ENCODE measurements at places on chromosomes 5 and 9.

DNA sequence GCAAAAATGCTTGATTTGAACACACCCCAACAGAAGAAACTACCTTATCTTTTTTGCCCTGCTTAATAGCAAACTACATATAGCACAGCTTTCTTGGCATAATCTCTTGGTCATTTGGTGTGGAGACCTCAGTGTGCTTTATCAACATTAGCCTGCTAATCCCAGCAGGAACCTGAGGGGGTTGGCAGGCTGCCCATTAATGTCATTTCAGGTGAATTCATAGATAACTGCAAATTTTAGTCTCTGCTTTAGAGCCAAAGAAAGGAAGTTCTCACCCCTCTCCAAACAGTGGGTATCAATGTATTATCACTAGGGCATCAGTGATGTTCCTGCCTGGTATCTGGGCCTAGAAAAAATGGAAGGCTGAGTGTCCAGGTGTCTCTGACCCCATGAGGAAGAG is 489.0 kb downstream of the NTRK2 start:
- no peak for DNase-seq

- DNase-seq = no peak
These were observed 398.4 kb downstream of the GABRG2 start for GRCh38 chr5:162466011-162466410.

DNA sequence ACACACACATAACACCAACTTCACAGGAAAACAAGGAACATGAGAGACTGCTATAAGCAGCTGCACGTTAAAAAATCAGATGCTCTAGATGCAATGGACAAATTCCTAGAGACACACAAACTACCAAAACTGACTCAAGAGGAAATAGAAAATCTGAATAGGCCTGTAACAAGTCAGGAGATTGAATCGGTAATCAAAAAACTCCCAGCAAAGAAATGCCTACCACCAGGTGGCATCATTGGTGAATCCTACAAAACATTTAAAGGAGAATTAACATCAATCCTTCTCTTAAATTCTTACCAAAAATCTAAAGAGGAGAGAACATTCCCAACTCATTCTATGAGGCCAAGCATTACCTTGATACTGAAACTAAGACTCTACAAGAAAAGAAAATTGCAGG is 54.9 kb downstream of the NDST1 start:
- DNase-seq = no peak

DNA sequence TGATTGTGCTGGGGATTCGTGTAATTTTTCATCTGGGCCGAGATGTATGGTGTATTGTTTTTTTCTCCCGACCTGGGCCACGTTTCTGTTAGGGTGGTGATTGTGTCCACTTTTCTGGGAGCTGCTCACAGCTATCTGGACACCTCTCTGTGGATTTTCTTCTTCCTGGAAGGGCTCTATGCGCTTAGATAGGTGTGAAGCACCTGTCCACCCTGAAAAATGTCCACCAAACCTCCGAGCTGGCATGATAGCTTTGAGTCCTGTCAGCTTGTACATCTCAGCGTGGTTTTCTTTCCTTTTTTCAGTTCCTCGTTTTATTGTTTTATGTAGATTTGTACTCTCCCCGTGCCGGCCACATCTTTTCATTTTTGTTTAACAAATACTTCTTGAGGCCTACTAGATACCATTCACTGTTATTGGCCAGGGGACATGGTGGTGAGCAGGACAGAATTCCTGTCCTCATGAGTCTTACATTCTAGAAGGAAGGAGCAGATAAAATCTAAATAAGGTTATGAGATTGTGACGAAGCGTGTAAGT is 1.1 kb downstream of the UGCG start:
- no peak for DNase-seq

- no peak for DNase-seq
These were observed 469 bp upstream of the FIBCD1 start for GRCh38 chr9:130939405-130940026.

GRCh38 chr5:72366324-72366976 is 46.3 kb downstream of the PTCD2 start:
- no peak for DNase-seq

DNA sequence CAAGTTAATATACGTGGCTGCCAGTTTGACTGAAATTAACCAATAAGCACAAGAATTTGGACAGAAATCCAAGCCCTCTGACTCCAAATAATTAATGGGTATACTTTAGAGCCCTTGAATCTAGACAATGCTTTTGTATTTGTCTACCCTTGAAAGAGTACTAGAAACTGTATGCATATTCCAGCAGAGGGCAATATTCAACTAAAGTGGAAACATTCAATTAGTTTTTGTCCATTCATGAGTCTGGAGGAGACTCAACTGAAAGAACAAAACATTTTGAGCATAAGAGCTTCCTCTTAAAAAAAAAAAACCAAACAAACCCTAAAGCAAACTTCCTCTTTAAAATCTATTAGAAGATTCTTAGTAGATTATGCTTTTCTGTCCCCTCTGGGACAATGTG is 157.8 kb downstream of the ARHGEF28 start:
- DNase-seq = no peak

- DNase-seq = no peak
These were observed 125.4 kb upstream of the ADAMTS16 start for GRCh38 chr5:5014586-5015235.

- DNase-seq = no peak
These were observed 1359.1 kb upstream of the CDH9 start for GRCh38 chr5:28397502-28397941.

DNA sequence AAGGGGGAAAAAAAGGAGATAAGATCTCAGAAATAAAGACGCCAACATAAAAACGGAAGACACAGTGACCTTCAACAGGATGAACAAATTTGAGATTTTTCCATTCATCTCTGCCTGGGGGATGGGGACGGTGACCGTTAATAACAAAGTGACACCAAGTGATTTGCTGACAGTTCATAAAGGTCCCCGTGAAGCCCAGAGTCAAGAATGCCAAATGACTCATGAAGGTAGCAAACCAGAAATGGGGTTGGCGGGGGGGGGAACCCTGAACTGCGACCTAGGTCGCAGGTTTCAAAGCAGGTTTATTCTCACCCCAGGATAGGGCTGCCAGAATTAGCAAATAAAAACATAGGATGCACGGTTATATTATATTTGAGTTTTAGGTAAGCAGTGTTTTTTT is 21.1 kb upstream of the SHB start:
- DNase-seq = no peak

GRCh38 chr5:58545912-58546311 is 37.0 kb upstream of the RAB3C start:
- DNase-seq = no peak

DNA sequence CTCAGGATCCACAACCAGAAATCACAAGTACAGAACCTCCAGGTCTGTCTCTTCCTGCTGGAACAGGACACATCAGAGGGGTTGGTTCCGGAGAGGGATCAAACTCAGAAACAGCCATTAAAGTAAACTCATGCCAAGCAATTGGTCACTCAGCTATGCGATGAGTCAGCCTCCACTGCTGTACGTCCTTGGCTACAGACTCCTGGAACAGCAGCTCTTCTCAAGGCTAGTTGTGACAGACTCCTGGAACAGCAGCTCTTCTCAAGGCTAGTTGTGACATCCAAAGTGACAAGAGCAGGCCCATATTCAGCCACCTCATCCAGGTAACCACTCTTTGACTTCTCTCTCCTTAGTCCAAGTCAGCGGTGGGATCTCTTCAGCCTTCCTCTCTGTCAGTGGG is at the start of gene SPINK13:
SPINK13 (plus strand) TSS at position 229 of the 400 bp plus-strand sequence. CDS start 1,279 bp downstream, outside the sequence.
- DNase-seq = no peak

DNA sequence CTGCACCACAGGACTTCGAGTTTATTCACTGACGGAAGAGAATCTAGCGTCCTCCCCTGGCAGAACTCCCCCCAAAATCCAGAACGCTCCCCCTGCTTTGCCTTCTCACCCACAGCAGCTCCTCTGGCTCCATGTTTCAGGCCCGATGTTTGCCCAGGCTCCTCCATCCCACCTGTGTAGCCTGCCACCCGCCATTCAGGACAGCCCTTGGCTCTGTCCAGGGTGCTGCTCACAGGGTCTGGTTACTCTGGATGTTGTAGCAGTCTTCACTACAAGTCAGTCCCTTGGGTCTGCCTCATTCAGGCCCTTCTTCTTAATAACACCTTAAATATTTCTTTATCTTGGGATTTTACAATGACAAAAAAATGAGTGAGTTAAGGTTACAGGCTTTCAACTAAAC is 41.3 kb upstream of the SV2C start:
- no peak for DNase-seq

- DNase-seq = no peak
These were observed 5.2 kb downstream of the FGF1 start for GRCh38 chr5:142680605-142681259.

DNA sequence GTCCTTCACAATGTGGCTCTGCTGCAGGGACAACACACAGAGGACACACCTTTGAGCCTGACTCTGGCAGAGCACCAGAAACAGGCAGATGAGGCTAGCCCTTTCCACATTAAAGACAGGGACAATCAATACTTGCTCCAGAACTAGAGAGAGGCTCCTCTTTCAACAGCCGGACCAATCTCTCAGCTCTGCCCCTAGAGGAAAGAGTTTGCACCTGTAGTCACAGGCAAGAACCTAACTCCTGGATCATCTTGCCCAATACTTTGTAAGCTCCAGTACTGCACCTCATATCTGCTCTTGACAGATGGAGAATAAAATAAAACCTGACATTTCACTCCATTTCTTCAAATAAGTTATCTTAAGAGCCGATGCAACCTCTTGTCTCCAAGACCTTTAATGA is 52.1 kb downstream of the EPB41L4A start:
- DNase-seq = no peak

DNA sequence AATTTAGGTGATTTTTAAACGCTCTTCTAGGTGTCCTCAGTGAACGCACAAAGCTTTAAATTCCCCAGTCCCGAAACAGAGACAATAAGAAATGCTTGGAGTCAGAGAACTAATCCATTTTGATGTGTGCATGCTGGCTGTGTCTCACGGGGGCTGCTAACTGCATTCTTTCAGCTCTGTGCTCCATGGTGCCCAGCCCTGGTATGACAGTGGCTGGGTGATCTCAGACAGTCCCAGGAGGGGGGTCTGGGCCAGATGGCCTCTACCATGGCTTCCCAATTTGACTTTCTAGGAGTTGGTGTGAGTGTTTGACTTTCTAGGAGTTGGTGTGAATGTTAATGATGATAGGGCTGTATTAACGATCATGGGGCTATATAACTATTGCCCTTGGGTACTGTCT is 12.1 kb downstream of the OLFM1 start:
- DNase-seq = no peak

- no peak for DNase-seq
These were observed 170.1 kb downstream of the ICE1 start for GRCh38 chr5:5592541-5592940.

- DNase-seq = no peak
These were observed 4.4 kb upstream of the FER start for GRCh38 chr5:108743319-108743718.

- DNase-seq = no peak
These were observed 71.7 kb upstream of the FCN1 start for GRCh38 chr9:134989206-134990065.

DNA sequence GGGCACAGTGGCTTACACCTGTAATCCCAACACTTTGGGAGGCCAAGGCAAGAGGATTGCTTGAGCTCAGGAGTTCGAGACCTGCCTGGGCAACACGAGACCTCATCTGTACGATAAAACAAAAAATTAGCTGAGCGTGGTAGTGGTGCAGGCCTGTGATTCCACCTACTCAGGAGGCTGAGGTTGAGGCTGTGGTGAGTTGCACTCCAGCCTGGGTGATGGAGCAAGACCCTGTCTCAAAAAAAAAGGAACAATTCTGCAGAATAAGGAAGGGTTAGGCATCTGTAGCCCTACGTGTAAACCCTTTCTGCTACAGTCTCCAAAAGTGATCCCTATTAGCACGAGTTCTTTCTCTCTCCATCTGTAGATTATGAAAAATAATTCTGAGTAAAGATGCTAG is 19.9 kb downstream of the CDC26 start:
- DNase-seq = no peak

GRCh38 chr9:79673614-79674013 is 101.8 kb downstream of the TLE4 start:
- no peak for DNase-seq

DNA sequence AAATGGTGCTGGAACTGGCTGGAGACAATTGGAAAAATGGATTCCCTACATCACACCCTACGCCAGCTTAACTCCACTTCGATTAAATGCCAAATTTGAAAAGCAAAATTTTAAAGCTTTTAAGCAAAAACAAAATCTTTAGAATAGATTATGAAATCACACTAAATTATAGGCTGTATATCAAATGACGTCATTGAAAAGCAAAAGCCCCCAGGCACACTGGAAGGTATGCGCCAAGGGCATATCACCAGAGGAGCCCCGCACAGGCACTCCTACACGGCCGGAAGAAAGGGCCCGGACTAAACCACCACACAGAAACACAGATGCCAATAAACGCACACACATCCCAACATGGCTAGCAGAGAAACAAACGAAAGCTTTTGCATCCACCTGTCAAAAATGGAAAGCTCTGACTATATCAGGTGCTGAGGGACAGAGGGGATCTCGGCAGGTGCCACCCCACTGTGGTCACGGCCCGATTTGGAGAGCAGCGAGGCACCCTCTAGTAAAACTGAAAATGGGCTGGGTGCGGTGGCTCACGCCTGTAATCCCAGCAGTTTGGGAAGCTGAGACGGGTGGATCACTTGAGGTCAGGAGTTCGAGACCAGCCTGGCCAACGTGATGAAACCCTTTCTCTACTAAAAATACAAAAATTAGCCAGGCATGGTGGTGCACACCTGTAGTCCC is 17.0 kb upstream of the MXD3 start:
- DNase-seq = no peak

GRCh38 chr5:43638107-43638506 is 35.1 kb downstream of the NNT start:
- DNase-seq = no peak

DNA sequence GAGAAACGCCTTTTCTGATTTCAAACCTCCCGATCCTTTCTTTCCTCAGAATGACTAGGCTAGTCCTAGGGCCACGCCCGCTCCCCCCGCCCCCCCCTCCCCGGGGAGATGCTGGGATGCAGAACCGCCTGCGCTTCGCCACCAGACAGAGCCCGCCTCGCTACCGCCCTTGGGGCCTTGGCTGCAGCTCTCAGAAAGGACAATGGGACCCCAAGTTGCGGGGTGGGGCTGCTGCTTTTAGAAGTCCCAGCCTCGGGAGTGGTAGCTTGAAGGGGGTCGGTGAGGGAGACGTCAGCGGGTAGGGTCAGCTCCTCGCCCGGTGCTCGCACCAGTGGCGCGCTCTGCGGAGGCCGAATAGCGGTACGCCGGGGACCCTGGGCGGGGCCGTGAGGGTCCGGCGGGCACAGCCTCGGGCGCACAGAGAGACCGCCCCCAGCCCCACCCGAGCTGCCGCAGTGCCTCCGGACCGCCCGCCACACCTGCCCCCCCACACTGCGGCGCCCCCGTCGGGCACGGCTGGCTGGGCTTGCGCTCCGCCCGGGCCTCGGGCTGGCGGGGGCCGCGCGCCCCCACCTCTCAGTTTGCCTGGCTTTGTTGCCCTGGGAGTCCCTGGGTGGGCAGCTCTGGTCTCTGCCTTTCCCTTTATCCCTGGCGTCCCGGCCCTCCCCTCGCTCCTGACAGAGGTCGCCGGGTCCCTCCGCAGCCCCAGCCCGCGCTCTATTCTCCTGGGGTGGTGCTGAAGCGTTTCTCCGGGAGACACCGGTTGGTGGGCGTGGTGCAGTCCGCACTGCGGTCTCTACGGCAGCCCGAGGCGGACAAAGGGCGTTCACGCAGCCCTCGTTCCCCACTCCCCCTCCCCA is 1.2 kb downstream of the MAP1B start:
- DNase-seq = no peak

- no peak for DNase-seq
These were observed 50.7 kb upstream of the ARRDC3 start for GRCh38 chr5:91433861-91434260.

GRCh38 chr5:60370508-60370907 is 329.5 kb downstream of the DEPDC1B start:
- DNase-seq = no peak
